ENCODE measurements at places on chromosomes 3 and 15. TPM values are rescaled to one million over a fixed set of nuclear protein-coding genes. Genes with fewer than 3 reads are reported as not detected.

- DNase-seq: no peak
These were observed 78.4 kb downstream of the PLSCR2 start for GRCh38 chr3:146390957-146391356.

- no peak for DNase-seq
These were observed 1261.6 kb upstream of the GBE1 start for GRCh38 chr3:83023086-83023485.

The UCN2 gene
- total RNA-seq: 0.46 TPM

GRCh38 chr3:177836671-177837070 is 639.4 kb upstream of the TBL1XR1 start:
- DNase-seq: no peak

GRCh38 chr15:27475395-27475794 is 504.4 kb downstream of the GABRG3 start:
- no peak for DNase-seq

The TMOD2 gene
- 3.3 TPM for total RNA-seq

GRCh38 chr3:3013317-3014052 is 96.7 kb downstream of the IL5RA start:
- no peak for DNase-seq

GRCh38 chr15:78148392-78149067 is 632 bp upstream of the IDH3A start:
- no peak for DNase-seq

DNA sequence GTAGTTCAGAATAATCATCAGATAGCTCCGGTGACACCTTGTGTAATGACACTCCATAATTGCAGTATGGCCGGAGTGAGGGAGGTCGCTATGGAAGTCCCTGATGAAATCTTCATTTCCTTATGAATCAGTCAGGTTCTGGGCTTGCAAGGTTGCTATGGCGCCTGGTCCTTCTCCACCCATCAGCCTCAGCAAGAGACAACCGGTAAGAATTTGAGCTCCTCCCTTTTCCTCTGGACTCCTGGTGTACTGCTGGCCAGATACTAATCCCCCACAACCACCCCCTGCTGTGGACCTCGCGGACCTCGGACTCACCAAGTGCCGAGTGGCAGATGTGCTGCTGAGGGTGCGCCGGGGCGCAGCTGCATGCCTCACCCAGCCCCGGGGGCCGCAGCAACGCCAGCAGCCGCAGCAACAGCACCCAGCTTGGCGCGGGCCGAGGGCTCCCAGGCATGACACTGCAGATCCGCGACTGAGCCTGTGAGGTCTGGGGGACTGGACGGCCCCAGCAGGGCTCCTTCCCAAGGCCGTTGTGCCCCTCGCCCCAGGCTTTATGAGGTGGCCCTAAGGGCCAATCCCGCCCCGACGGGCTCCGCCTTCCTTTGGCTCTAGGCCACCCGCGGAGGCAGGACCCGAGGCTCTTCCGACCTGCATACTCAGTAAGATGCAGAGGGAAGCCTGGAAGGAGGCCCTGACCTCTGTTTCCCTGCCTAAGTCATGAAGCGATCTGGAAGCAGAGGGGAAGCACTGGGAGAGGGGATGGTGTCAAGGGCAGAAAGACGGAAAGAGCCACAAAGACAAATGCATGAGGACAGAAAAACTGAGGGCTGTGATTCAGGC is at the start of gene TIMP4:
TSS of gene TIMP4 (minus strand) at position 526 of the 840 bp plus-strand sequence. CDS start at position 454, 72 bp downstream.
- DNase-seq: peak; percentile 49

All from WTC11 (cell line).